ENCODE measurements at places on chromosomes 12 and 14.

- no peak for DNase-seq
These were observed 60.0 kb downstream of the CAPS2 start for GRCh38 chr12:75270157-75270556.

DNA sequence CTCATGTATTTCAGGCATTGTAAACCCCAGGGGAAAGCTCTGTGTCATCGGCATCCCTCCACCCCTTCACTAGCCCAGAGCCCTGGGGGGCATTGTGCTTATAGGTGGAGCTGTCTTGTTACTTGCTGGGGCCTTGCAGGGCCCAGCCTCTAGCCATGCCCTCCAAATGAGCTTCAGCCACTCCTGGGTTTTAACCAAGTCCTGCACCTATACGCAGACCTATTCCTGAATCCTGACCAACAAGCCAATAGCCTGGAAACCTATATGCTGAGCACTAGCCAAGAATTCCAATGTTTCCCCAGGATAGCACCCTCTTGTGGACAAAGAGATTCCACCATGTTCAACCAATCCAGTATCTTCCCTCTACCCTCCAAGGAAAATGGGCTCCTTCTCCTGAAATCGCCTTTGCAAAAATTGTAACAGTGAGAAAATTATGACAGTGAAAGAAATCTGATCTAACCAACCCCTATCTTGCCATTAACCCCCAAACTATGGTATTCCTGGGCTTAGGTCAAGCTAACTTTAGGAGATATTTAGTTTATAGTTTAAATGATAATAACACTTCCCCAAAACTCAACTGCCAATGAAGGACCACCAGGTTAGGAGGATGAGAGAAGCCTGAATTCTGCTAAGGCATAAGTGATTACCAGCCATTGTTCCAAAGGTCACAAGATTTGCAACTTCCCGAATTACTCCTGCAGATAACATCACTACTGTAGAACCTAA is 55.5 kb downstream of the TTC7B start:
- DNase-seq = peak; percentile 80

GRCh38 chr12:102728506-102729242 is 188.4 kb downstream of the PAH start:
- DNase-seq = no peak

GRCh38 chr12:92602930-92603623 is 99.7 kb upstream of the PLEKHG7 start:
- no peak for DNase-seq

DNA sequence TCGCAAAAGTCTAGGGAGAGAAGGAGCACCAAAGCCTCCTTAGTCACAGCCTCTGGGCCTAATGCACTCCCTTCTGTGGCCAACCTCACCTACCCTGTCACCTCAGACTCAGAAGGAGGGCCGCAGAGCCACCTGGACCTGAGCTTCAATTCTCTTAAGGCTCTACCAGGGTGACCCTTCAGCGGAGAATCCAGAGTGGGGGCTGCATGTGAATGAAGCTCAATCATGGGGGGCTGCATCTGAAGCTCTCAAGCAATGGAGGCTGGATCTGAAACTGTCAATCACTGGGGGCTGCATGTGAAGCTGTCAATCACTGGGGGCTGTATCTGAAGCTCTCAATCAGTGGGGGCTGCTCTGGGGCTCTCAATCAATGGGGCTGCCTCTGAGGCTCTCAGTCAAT is 43.1 kb upstream of the EIF5 start:
- no peak for DNase-seq

DNA sequence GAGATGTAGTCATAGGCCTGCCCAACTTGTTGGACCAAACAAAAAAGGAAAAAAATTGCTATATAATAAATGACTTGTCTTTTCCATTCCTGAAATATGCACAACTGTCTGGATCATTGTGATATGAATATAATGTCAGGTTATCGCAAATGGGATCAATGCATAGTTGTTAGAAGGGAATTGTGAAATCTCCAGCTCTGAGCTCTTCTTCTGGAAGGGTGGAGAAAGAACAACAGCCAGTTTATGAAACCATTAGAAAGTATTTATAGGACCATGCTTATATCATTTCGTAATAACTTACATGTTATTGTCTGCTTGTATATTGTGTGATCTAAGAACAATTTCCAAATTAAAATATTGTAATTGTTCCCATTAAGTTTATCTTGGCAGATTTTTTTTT is 35.7 kb upstream of the HIF1A start:
- no peak for DNase-seq

DNA sequence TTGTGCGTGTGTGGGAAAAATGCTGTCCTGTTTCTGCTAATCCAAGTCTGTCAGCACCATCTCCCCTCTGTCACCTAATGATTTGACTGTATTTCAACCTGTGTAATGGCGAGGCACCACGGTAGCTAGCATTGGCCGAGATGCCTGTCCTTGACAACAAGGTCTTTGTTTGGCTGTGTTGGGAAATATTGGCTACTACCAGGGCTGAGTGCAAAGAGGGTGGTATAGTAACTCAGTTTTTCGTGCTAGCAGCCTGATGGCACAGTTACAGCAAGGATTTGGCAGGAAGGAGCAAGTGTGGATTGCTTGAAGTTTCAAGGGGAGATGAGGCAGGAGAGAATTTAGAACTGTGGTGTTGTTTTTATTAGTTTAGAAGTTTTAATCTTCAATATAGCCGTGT is 440.3 kb upstream of the RGS6 start:
- DNase-seq = no peak

DNA sequence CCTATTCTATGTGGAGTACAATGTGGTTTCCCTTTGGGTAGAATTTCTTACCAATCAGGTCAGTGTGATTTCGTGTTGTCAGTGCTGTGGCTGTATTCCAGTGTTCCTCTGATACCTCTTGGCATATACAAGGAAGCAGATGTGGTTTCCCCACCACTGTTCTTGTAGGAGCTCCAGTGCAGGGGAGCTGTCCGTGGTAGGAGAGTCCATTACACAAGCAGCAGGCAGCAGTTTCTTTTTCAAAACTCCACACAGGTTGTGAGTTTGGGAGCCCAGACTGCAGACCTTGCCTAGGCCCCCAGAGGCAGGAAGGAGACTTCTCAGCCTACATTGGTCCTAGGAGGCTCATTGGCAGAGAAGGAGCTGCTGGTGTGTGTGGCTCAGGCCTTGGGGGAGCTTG is 452.8 kb downstream of the AACS start:
- no peak for DNase-seq

DNA sequence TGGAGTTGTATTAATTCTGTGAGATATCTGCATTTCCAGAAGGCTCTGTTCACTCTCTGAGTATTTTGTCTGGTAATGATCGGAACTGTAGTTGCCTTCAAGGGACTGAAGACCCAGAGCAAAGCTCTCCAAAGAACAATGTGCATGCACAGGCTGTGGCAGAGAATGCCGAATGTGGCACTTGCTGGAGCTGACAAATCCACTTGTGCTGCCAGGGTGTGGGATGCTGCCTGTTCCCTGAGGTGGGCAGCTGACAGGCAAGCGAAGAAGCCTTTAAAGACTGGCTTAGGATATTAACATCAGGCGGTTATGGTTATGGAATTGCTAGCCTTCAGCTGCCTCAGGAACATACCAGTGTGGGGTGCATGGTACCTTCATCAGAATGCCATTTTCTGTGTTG is 419.9 kb upstream of the ATP2B1 start:
- DNase-seq = no peak

DNA sequence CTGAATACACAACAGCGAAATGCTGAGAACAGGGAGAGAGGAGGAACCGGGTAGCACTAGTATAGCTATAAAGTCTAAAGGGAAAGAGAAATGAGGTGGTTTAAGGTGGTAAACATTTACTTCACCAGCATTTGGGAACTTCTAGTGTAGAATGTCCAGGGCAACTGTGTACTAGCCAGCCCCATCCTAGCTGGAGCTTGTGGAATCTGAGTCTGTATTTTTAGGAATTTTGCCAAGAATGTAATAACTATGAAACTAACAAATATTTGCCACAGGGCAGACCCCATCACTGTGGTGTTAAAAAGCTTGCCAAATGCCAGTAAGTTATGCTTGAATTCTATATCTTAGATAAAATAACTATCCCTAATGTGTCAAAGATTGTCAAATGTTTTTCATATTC is 398.9 kb upstream of the MIS18BP1 start:
- no peak for DNase-seq

- DNase-seq = no peak
These were observed 23.8 kb upstream of the COX6A1 start for GRCh38 chr12:120413901-120414695.

- DNase-seq = no peak
These were observed at the start of gene RIPK3 for GRCh38 chr14:24339284-24340151. Gene RIPK3 (minus strand): TSS chr14:24339991. CDS start chr14:24339826, 165 bp downstream.

- no peak for DNase-seq
These were observed 1.1 kb upstream of the UBC start for GRCh38 chr12:124915239-124916236.

- DNase-seq = no peak
These were observed 23.4 kb downstream of the WBP11 start for GRCh38 chr12:14779834-14780233.

DNA sequence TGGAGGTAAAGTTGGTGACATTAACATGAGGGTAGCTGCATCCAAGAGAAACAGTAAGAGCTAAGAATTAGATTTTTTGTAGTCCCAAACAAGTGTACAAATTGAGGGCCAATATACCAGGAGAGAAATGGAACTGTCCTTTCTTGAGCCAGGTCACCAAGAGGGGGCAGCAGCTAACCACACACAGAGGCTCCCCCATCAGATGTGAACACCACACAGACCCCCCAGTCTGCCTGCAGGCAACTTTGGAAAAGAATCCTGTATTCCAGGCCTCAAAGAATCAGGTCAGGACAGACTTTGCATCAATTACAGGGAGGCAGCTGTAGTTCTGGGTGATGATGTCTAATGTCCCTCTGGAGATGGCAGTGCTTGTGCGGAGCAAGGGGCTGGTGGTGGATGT is 77.9 kb downstream of the SPTB start:
- DNase-seq = peak; percentile 20

DNA sequence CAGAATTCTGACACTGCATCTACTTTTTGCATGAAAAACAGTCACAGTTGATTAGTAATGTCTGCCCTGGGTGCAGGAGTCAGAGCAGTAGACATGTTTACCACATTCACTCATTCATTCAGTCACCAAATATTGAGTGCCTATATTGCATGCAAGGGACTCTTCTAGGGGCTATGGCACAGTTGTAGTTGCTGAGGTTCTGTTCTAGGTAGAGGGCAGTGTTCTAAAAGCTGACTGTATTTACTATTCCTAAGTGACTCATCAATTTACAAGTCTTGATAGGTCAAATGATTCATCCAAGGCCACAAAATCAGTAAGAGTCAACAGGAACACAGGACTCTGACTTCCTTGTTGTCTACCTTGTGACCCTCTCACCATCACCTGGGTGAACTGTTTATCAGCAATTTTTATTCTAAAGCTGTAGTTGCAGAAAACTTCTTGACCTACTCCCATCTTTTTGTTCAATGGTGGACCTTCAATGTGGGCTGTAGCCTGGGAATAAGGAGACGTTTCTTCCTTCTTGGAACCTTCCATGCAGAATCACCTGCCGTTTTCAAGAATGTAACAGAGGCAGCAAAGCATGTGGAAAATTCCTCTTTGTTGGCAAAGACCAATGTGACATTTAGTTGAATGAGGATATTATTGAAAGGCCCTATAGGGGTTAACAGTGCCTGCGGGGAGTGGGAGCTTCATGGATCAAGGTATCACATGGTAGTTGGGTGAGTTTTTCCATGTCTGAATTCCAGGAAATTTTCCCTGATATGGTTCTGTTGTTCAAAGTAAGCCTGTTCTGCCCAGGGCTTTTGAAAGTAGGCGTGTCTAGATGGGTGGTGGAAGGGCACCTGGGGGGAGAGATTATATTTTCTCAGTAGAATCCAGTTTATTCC is 223.2 kb downstream of the KTN1 start:
- DNase-seq = no peak

- DNase-seq = peak; percentile 34
These were observed 79.3 kb downstream of the ARF6 start for GRCh38 chr14:49972131-49972671.

All from NCI-H1694 treated with DMSO at 0.1 percent for 48 hours (cell line).